ENCODE measurements at places on chromosomes 7 and 10.

DNA sequence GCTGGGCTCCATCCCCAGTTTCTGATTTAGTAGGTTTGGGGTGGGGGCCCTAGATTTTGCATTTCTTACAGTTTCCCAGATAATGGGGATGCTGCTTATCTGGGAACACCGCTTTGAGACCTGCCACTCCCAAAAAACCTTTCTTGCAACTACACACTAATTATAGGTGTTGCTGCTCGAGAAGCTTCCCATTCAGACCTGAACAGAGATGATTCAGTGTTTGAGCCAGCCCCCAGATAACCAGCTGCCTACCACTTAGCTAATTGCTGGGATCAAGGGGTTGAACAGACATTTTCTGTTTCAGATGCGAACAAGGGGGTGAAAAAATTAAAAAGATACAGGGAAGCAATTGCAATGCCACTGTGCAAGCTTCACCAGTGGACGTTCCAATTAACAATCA is 448.5 kb downstream of the KCNMA1 start:
- no peak for DNase-seq

DNA sequence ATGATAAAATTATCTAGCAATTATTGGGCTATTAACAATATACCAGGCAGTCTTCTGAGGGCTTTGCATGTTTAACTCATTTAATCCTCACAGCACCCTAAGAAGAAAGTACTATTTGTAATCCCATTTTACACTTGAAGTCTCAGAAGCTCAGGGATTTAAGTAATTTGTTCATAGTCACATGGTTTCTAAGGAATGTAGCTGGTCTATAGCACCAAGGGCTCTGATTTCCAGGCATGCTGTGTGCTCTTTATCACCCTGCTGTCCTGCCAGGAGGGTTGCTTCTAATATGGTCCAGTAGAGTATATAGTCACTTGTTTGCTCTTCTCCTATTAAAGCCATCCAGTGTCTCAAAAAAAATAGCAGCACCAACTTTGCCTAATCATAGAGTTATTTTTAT is 417.2 kb downstream of the PLXDC2 start:
- DNase-seq: no peak

DNA sequence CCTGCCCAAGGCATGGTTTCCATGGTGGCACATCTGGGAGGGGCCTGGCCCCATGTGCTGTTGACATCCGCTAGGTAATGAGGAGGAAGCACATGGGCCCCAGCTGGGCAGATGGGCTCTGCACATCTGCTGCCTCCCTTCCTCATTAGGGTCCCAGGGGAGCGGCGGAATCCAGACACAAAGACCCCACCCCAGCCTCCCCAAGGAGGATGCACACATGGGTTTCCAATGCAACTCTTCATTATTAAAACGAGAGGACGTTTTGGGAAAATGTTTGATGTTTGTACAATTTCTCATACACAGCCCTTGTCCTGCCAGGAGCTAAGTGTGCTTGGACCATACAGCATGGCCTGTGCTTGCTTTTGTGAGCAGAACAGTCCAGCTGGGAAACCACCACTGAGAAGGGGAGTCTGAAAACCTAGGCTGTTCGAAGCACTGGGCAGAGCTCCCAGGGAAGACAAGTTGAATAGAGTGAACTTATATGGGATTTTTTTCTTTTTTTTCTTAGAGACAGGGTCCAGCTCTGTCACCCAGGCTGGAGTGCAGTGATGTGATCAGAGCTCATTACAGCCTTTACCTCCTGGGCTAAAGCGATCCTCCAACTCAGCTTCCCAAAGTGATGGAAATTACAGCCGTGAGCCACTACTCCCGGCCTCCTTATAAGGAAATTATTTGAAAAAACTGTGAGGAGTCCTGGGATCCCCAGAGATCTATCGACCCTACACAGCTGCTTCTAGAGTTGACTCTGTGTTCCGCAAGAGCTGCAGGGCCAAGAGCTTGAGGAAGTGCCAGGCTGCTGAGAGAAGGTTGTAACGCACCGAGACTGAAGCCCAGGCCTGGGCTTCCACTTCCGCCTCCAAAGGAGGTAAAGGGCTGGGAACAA is 23.4 kb downstream of the FAM107B start:
- no peak for DNase-seq

DNA sequence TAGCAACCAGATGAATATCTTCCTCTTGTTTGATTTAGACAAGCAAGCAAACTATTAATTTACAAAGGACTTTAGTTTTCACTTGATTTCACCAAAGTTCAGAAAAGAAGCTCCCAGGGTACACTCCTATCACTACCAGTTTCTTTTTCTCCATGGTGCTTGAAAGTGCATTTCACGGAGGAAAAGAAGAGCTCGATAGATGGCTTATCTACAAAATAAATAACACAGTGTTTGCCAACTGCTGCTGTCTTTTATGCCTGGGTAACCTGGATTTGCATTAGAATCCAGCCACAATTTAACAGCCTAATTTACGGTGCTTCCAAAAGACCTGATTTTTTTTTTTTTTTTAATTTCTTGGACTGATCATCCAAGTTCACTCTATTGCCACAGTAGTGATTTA is 275.7 kb downstream of the GPR37 start:
- DNase-seq: no peak

- no peak for DNase-seq
Observed at GRCh38 chr10:45646384-45647050, 26.1 kb downstream of the ZFAND4 start.

- no peak for DNase-seq
Observed at GRCh38 chr10:9262770-9263169, 1208.3 kb downstream of the GATA3 start.

DNA sequence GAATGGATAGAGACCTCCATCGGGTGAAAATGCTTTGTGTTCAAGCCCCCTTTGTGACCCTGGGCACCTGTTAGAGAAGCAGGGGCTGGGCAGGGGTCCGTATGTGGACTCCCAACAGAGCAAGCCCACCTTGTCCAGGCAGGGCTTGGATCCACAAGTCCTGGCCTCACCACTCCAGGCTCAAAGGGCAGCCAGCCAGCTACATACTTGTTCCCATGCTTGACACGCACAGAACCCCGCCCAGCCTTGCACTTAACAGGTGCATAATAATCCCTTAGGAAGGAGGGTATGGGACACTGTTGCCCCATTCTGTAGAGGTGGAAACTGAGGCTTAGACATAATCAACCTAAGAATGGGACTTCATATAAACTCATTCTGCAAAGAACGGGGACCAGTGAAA is 160.6 kb downstream of the PRKAG2 start:
- no peak for DNase-seq

DNA sequence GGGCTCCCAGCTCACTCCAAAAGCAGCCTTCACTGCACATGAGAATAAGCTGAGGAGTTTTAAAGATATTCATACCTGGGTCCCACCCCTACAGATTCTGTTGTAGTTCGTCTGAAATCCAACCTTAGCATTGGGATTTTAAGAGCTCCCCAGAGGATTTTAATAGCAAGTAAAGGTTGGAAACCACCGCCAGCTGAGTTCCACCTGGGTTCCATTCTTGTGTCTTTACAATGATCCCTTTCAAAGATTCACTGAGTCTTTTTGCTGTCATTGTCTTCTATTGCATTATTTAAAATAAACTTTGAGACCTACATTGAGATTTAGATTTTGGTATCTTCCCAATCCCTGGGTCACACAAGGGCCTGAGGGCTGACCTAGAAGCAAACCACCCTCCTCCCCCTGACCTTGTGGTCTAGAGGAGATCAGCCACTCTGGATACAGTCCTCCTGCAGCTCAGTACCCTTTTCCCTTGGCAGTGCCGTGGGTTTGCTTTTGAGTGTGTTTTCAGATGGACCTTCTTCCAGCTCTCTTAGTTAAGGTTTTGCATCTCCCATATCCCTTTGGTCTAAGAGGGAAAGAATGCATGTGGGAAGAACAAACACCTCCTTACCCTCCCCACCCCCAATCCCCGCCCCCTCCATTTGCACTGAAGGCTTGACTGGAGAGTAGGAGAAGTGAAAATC is 22.6 kb upstream of the SIRT1 start:
- DNase-seq: no peak

DNA sequence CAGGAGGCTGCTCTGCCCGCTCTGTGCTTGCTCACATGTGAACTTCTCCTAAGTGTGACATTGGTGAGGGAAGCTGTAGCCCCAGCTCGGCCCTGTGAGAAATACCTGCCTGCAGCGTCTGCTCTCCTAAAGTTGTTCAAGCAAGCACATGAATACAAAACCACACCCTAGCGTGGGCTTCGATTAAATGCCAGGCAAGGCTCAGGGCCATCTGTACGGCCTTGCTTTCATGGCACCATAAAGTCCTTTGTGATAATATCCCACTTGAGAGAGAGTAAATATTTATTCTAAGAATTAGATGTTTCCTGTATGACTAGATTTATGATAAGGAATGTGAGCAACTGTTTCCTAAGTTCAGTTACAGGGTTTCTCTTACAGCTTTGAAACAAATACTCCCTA is 262.8 kb upstream of the KLF14 start:
- DNase-seq: no peak

DNA sequence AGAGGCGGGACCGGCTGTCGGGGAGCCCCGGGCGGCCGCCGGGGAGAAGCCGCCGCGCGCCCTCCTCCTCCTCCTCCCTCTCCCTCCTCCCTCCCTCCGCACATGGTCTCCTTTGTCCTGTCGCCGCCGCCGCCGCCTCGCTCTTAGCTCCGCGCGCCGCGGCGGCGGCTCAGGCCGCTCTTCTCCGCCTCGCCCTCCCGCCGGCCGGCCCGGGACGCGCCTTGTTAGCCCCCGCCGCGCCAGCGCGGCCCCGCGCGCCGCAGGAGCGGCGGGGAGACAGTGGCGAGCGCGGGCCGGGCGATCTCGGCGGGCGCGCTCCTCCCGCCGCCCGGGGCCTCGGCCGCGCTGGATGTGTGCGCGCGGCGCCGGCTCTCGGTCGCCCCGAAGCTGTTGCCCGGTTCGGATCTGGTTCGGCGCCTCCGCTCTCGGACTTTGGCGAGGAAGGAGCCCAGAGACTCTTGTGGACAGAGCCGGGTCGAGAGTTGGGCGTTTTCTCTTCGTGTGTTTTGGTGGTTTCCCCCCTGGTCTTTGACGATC is 437.4 kb upstream of the GALNT17 start:
- no peak for DNase-seq

DNA sequence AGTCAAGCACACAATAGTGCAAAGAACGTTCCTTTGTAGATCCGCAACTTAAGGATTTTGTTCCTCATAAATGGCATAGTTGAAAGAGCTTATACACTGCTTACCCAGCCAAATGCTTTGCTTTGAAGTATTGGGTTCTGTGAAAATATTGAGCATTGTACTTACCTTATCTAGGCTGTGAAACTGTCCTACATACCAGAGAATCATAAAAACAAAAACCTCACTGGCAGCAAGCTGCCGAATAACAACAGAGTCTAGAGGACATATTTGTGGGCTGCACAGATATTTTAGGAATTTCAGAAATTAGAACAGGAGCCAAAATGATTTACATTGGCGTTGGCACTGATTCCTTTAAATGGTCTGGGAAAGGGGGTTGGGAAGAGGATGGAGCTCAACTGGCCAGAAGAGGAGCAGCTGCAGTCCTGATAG is 174.8 kb downstream of the RTKN2 start:
- peak; percentile 70 for DNase-seq

DNA sequence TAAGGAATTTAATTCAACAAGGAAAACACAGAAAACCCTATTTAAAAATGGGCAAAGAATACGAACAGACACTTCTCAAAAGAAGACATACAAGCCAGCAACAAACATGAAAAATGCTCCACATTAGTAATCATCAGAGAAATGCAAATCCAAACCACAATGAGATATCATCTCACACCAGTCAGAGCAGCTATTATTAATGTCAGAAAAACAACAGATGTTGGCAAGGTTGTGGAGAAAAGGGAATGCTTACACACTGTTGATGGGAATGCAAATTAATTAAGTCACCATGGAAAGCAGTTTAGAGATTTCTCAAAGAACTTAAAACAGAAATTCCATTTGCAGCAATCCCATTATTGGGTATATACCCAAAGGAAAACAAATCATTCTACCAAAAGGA is 55.2 kb downstream of the GCC1 start:
- no peak for DNase-seq

DNA sequence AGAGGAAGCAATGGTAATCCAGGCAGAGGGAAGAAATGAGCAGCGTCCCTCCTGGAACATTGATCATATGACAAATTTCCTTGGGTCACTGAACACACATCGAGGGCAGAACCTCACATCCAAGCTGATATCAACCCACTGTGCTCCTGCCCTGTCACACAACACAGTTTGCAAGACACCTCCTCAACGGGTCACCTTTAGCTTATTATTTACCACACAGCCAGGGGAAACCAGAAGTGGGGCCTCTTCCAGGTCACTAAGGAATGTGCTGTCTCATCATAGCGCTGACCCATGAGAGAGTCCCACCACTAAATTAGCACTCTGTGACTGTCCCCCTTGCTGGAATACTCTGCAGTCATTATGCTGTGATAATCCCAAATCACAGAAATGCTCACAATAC is 69.7 kb upstream of the PPP1R3C start:
- DNase-seq: no peak

GRCh38 chr10:88097536-88097935 is 234.1 kb downstream of the PTEN start:
- no peak for DNase-seq

- no peak for DNase-seq
Observed at GRCh38 chr7:489876-490275, 29.8 kb downstream of the PDGFA start.

DNA sequence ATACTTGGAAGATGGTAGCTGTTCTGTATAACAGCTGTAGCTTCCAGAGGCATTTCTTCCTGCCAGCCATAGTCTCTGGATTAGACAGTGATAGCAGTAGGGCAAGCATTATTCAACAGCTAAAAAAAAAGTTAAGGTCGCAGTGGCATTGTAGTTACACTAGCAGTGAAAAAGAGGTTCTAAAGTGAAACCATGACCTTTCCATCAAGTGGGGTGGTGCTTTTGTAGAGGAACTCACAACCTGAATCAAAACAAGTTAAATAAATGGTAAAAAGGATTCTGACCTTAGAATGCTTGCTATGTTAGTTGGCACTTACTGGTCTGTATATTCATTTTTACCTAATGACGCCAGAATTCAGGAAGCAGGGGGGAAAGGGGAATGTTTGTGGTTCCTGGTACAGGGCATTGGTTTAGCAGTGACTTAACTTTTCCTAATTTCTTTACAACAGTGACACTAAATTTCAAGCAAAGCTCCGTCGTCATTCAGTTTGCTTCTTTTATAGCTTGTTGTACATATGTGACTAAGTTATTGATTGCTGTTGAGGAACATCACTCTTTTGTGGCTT is 55.0 kb downstream of the GBF1 start:
- peak; percentile 62 for DNase-seq

DNA sequence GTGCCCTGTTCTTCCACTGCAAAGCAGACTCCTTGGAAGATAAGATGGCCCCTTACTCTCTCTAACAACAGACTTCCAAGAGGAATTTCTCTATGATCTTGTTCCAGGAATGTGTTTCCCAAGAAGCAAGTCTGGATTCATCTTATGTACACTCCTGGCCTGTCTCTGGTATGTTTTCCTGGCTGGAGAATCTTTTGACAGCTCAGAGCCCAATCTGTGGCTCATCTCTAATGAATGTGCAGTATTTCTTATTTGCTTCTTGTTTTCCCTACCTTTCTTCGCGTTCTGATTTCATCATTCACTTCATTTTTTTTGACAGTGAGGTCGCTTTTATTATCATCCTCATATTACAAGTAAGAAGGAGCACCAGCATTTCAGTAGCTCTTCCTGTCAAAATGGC is 53.0 kb upstream of the PITRM1 start:
- no peak for DNase-seq

- no peak for DNase-seq
Observed at GRCh38 chr10:53697038-53697437, 924.5 kb upstream of the MBL2 start.

- no peak for DNase-seq
Observed at GRCh38 chr7:41478187-41478586, 224.7 kb downstream of the INHBA start.

Measured in HS-27A (cell line).